ENCODE measurements at places on chromosomes 5 and 9. TPM values are rescaled to one million over a fixed set of nuclear protein-coding genes. Genes with fewer than 3 reads are reported as not detected.
A peak's percentile ranks its signal among the peaks of the same experiment; 100 is the strongest.

The FAM169A gene
- total RNA-seq = 7.1 TPM

The PRDM9 gene
- total RNA-seq = 0.02 TPM

The FBP2 gene
- total RNA-seq = 0.41 TPM

The ATP10B gene
- 0.35 TPM for total RNA-seq

DNA sequence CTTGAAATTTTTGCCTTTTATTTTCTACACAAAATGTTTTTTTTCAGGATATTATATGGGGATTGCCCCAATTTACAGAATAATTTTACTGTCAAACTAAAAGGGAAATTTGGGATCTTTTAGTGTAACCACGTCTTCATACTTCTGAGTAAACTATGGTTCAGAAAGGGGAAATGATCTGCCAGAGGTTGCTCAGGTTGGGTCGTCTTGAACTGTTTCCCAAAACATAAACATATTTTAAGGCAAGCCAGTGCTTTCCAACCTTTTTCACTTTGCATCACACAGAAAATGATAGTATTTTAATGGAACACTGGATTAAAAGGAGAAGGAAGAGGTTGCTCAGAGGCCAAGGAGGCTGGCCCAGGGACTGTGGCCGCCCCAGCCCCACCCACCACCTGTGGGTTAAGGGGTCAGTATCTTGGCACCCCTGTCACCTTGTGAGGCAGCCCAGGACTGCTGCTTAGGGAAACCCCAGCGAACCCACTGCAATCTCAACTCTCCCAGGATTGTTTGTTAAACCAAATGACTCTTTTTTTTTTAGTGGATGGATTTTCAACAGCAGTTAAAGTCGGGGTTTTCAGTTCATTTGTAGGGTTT lies 142.7 kb upstream of the DHFR start:
- DNase-seq = no peak

GRCh38 chr5:179763215-179763945 lies 30.4 kb upstream of the LTC4S start:
- DNase-seq = peak; percentile 92

GRCh38 chr9:108316630-108317029 lies 539.2 kb downstream of the ACTL7B start:
- DNase-seq = no peak

DNA sequence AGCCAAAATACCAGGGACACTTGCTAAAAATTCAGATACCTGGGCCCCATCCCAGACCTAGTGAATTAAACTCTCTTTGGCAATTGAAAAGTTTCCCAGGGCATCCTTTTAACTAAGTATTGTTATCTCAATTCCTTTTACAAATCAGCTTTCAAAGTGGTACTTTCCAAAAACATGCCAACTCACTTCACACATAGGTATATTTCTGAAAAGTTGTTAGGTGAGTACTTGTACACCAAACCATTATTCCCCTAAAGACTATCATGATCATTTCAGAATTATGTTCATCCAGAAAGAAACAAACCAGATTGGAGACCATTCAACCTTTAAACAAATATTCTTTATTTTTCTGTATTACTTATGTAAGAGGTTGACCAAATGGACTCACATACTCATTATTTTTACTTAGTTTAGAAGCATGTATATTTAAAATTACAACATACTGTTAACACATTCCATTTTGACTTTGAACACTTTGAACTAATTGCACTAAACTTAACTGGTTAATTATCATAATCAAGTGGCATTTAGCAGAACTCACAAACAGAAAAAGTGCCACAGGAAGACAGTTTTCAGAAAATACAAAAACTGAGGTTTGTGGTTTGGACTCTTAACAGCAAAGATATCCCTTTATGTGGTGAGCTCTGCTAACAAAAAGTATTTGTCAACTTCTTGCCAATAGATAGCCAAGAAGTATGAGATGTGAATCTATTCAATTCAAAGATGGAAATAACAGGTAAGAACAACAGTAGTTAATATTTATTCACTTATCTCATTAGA lies 40.7 kb downstream of the KIAA0825 start:
- no peak for DNase-seq

GRCh38 chr5:138011991-138012390 lies 20.9 kb downstream of the FAM13B start:
- DNase-seq = no peak

DNA sequence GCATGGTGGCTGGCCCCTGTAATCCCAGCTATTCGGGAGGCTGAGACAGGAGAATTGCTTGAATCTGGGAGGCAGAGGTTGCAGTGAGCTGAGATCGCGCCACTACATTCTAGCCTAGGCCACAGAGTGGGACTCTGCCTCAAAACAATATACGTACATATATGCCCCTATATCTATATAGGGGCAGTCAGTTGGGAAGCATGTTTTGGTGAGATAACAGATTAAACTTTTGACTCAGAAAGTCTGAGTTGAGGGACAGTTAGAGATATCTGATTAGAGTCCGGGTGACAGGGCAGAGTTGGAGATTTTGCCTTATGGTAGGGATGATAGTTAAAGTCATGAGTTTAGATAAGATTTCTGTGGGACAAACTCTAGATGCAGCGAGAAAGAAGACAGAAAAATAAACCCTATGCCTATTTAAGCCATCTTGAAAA lies 71.8 kb upstream of the ALDH1A1 start:
- no peak for DNase-seq

DNA sequence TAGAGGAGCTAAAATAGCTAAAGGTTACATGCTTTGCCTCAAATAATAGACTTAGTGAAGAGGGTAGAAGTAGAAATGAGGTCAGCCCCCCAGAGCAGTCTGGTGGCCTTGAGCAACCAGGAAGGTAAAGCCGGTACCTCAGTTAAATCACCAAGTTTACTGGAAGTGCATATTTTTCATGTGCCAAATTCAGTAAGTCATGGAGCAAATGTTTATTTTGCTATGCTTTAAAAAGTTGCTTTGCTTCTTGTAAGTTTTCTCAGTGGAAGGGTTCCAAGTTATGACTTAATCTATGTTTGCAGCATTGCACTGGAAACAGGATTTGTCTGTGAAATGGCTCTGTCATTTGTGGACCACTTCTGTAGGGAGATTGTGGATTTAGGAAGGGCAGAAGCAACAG lies 256.7 kb downstream of the ARRDC3 start:
- DNase-seq = peak; percentile 78

All from H4 (cell line).